CD4-positive, alpha-beta T cell treated with Interleukin-4 for 4 hours (primary cell): ENCODE measurements at places on chromosomes 5 and 9.

- no peak for DNase-seq
Measured at GRCh38 chr5:159877894-159878448, 38.3 kb upstream of the ADRA1B start.

DNA sequence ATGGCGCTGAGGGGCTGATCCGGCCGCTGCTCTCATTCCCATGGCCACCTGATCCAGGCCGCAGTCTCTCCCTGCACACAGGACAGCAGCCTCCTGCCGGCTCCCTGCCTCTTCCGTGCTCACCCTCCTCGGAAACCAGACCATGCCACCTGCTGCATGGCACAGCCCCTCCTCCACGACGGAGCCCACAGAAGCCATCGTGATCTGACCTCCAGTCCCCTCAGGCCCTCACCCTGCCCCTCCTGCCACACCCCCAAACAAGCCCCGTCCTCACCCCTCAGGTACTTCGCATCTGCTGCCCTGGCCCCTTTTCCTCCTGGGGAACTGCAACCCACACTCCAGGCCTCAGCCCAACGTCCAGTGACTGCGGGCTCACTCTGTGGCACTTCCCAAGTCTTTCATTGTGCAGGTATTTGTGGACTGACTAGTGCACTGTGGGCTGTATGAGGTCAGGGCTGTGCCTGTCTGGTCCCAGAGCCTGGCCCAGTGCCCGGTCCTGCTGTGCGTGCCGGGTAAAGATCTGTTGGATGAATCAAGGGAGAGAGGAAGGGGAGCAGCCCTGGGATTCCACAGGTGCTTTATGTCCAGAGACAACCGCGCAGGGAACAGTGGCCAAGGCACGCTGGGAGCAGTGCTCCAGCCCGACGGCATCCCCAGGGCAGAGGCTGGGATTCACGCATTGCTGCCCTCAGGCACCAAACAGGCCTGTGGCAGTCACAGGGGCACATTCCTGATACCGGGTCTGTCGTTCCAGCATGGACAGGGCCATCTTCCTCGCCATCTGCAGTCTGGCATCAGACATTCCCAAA is 86.1 kb downstream of the ADAMTS2 start:
- no peak for DNase-seq

DNA sequence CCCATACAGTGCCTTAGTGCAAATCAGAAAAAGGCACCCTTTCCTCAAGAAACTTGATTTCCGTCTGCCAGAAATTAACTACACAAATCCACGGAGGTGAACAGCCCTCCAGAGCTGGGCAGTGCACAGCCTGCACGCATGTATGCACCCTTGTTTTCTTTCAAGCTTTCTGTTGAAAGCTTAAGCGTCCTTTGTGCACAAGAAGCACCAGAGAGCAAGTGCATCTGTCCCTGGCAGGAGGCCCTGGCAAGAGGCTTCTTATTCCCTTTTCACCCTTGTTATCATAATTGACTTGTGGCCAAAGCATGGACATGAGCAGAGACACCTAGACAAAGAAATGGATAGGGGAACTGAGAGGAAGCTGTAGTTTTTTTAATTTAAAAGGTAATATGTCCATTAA is 47.4 kb upstream of the ATG10 start:
- DNase-seq: no peak

DNA sequence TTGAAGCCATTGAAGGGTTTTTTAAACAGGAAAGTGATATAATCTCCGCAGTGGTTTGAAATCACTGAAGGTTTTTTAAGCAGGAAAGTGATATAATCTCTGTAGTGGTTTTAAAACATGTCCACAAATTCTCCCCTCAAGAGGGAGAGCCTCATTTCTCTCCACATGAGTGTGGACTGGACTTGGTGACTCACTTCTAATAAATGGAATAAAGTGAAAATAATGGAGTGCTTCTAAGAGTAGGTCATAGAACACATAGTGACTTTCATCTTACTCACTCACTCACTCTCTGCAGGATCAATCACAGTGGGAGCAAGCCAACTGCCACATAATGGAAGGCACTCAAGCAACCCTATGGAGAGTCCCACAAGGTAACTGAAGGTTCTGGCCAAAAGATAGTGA is 12.0 kb downstream of the CTNNAL1 start:
- DNase-seq: peak; percentile 10

DNA sequence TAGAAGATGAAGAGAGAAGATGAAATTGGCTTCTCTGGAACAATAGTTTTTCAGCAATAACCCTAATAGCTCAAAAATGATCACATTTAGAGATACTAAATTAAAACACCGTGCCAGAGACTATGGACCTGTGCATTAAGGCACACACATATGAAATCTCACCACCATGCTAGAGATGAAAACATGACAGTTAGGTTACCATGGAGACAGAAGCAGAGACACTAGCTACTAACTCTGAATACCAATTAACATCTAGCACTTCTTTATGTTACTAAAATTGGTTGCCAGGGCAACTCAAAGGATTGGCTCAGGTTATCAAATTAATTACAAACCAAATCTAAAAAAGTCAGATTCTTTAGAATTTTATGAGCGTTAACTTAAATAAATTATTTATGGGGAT is 337.7 kb downstream of the PLK2 start:
- no peak for DNase-seq

- no peak for DNase-seq
Measured at GRCh38 chr9:113985968-113986585, 92.0 kb downstream of the AMBP start.

- DNase-seq: no peak
Measured at GRCh38 chr9:95770653-95771131, 104.8 kb upstream of the ERCC6L2 start.

DNA sequence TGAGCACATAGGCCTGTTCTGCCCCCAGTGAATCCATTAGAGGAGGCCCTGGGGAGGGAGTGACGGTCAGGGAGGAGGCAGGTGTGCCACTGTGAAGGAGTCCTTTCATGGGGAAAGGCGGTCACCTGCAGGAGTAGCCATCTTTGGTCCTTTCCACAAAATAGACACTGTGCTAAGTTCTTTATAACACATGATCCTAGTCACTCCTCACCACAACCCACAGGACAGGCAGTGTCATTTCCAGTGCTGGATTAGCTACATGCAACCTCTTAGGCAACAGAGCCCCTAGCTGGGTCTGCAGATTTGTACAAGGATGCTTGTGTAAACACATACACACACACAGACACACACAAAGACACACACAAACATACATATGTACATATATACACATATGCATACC is 18.3 kb downstream of the DOCK2 start:
- no peak for DNase-seq

GRCh38 chr5:13553896-13554295 is 390.6 kb downstream of the DNAH5 start:
- no peak for DNase-seq

DNA sequence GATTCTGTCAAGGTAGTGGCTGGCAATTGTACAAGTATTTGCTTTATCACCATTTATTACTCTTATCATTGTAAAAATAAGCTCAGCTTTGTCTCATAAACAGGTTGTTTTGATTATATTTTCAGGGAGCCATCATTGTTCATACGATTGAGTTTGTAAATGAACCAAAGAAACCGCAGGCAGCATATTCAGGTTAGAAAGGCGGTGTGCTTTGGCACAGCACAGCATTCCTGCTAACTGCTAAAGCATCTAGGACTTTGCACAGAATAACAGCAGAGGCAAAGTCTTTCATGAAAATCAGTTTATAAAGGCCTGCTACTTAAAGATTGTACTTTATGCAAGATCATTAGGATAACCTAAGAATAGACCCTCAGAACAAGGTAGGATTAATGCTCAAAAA is 281.5 kb upstream of the SLC24A2 start:
- DNase-seq: no peak

- no peak for DNase-seq
Measured at GRCh38 chr9:127449332-127449966, 1.8 kb downstream of the RPL12 start.

GRCh38 chr9:106486685-106487084 is 376.3 kb upstream of the ZNF462 start:
- no peak for DNase-seq

GRCh38 chr5:56128113-56128512 is 105.0 kb downstream of the ANKRD55 start:
- no peak for DNase-seq

DNA sequence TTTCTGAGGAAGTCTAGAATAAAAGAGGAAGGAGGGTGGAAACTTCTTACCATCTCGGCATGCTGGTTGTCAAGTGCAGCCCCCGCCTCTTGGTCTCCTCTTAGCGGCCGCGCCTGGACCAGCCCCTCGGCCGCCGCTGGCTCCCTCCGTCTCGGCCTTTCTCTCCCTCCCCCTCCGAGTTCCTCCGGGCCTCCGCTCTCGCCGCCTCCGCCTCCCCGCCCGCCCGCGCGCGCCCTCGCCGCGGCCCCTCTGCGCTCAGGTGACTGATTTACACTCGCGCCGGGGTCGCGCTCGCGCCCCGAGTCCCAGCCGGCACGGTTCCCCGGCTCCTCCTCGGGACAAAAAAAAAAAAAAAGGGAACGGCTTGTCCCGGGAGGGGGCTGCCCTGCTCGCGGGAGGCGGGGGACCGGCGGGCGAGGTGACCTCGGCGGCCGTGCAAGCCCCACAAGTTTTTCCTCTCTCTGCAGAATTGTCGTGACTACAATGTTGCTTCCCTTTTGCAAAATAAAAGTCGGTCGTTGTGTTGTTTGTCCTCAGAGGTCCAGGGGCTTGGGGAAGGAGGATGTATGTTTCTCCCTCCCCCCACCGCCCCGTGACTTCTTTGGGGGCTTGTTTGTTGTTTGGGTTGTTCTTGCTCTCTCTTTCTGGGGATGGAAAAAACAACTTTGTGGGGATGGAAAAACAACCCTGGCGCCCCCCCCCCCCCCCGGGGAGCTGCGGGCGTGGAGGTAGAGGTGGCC is at the start of gene BNC2:
TSS of gene BNC2 (minus strand) at position 75 of the 740 bp plus-strand sequence. CDS start at position 53, 22 bp downstream.
- no peak for DNase-seq

DNA sequence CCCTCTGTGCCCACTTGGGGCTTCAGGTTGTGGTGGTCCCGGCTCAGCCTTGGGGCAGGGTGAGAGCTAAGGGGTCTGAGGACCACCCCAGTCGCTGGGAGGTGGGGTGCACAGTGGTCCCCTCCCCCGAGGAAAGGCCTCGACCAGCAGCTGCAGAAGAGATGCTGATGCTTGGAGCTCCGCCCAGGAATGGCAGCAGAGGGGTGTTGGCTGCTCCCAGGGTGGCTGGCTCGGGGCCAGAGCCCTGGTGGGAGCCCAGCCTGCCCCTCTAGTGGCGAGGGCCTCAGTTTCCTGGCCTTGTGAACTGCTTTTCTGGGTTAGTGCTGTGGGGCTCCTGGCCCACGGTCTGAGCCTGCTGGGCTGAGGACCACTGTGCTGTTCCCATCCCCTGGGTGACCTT is 1.2 kb downstream of the DIPK1B start:
- no peak for DNase-seq

GRCh38 chr5:69050214-69050613 is 43.6 kb upstream of the SLC30A5 start:
- no peak for DNase-seq

DNA sequence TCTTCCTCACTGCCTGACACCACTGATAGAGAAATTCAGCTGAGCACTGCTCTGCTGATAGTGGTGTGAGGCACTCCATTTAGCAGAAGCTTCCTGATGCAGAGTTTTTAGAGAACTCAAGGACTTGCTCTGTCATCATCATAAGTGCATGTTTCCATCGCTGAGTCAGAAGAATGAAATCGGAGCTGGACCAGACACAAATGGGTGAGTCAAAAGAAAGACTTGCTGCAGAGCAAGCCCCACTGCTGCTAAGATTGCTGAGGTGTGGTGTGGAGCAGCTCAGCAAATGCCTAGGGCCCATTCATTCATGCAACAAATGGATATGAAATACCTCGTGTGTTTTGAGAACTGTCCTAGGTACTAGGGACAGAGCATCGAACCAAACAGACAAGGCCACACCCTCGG is 410.2 kb upstream of the SLC30A5 start:
- DNase-seq: no peak

DNA sequence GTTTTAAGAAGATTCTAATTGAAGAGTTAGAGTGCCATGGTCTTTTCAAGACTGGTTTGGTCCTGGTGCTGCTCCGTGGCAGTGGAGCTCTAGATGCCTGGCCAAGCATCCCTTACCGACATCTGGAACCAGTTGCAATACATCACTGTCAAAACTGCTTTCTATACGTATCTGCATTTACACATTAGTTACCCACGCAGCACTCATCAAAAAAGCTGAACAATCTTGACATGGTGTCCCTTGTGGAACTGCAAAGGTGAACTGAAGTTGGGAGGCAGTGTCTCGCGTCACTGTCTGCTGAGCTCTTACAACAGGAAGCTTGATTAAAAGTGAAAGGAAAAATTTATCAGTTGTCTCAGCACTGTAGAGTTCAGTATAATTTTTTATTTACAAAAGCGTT is 82.6 kb downstream of the PBX3 start:
- DNase-seq: peak; percentile 67

DNA sequence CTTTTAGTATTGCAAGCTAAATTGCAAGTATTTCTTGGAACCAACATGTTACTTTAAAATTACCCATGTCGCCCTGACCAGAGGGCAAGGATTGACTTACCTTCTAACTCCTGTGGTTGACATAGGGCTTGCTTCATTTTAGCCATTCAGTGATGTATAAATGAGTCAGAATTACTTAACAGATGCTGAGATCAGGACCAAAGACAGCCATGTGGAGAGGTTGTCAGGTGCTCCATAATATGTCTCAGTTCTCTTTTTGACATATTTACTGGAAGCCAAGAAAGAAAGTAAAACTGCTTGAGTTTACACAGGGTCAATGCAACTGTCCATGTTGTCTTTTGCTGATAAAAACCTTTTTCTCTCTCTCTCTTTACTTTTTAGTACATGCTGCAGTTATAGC is 33.2 kb downstream of the F2RL2 start:
- DNase-seq: no peak

- DNase-seq: no peak
Measured at GRCh38 chr5:41413074-41413473, 97.3 kb downstream of the PLCXD3 start.

- no peak for DNase-seq
Measured at GRCh38 chr5:149654231-149654630, 72.9 kb downstream of the ARHGEF37 start.

DNA sequence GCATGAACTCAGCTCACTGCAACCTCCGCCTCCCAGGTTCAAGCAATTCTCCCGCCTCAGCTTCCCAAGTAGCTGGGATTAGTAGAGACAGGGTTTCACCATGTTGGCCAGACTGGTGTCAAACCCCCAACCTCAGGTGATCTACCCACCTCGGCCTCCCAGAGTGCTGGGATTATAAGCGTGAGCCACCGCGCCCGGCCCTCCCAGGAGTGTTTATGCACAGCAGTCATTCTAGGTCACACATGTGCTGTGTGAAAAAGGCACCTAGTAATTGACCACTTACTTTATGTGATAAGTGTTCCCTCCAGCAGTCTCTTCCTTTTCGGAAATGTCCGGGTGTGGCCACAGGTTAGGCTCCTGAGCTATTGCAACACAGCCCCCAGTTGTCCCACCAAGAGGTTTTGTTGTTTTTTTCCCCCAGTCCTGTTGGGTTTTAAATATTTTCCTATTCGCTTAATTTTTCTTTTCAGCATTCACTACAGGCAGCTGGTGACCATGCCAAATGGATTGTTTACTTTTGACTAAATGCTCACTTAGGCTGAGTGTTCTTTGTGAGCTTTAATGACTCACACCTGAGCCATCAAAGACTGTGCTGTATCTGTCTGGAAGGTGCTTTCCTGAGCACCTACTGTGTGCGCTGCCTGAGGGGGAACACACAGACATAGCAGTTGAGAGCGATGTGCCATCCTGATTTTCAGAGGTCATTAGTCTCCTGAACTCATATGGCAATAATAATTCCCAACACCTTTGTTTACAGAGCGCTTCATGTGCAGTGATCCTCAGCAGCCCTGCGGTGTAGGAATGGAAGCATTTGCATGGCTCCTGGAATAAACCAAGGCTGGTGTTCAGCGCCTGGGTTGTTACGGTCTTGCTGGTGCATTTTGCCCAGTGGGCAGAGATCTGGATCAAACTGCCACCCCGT is 94.3 kb downstream of the MVB12B start:
- DNase-seq: no peak

GRCh38 chr9:72427801-72428200 is 62.8 kb upstream of the ZFAND5 start:
- no peak for DNase-seq
